Dorsolateral prefrontal cortex (tissue), 122 donors: ENCODE measurements at places on chromosomes 12 and 14.
A peak's percentile ranks its signal among the peaks of the same experiment; 100 is the strongest.

DNA sequence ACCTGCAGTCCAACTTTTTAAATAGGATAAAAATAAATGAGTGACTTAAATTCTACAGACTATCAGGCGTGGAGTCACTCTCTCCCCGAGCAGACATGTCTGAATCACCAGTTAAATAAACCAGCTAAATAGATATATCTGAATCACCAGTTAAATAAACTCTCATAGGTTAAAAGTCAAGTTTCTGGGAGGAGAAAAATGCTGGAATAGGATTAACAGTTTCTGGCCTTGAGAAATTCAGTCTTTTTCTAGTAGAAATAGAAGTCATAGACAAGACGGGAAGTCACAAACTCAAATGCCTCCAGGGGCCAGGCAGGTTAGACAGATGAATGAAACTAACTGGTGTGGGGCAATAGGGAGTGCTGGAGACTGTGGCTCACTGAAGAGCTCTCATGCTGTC, 258.6 kb upstream of the TMEM132C start:
- no peak for DNase-seq

DNA sequence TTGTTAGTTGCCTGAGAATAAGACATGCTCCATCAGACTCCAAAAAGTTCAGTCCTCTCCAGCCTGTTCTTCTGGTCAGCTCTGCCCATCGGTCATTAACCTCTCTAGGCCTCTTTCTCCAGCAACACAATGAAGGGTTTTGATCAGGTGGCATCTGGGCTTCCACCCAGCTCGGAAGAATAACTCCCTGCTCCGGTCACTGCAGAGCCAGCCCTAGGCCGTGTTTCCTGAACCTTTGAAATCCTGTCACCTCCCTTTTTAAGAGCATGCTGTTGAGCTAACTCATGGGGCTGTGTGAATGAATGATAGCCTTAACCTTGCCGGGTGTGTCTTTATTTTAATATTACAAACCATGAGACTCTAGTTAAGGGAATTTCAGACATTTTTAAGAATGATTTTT, 117.1 kb downstream of the GXYLT1 start:
- DNase-seq, result no peak

DNA sequence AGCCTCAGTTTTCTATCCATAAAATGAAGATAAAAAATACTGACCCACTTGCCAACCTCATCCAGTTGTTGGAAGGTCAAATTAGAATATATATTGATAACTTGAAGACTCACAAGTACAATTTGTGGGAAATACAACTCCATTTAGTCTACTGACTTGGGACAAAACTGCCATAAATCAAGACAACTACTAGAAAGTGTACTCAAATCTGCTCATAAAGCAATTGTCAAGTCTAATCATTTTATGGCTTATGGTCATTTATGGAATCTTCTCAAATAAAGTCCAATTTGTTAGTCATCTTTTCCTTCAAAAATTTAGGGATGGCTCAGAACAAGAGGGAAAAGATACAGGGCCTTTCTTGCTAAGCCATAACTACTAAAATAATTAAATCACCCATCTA, 7.0 kb downstream of the BTG1 start:
- DNase-seq, result no peak

- no peak for DNase-seq
Observed at GRCh38 chr14:67666750-67667449, 7.5 kb downstream of the VTI1B start.

- DNase-seq, result no peak
Observed at GRCh38 chr12:62525271-62525670, 58.6 kb downstream of the MON2 start.

DNA sequence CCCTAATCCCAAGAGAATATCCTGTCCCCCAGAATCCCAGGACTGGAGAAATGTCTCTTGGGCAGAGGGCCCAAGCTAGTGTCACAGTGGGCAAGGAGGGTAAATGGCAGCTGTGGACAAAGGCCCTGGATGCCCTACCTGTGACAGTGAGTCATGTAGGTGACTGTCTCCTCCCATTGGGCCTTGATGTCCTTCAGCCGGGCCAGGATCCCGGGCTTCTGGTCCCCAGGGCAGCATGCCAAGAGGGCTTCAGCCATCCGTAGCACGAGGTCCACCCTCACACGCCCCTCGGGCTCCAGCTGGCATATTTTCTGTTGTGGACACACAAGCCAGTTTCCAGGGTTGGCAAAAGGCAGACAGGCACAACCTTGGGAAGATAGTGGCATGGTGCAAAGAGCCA, 48.8 kb downstream of the SYNE3 start:
- no peak for DNase-seq

DNA sequence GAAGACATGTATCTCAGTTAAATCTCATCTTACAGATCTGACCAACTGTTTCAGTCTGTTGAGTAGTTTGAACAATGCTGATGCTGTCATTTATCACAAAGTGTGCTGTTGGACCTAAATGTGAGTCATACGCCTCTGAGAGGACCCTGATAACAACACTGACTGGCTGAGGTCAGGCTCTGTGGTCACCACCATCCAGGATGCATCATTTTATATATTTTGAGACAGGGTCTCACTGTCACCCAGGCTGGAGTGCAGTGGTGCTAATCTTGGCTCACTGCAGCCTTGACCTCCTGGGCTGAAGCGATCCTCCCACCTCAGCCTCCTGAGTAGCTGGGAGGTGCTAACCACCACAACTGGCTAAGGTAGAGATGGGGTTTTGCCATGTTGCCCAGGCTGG, 181.0 kb upstream of the RGS6 start:
- no peak for DNase-seq

- no peak for DNase-seq
Observed at GRCh38 chr14:21902561-21903181, 229.1 kb upstream of the OR4E1 start.

GRCh38 chr12:26668847-26669246, 164.1 kb downstream of the ITPR2 start:
- DNase-seq, result no peak

- DNase-seq, result peak; percentile 50
Observed at GRCh38 chr14:71586131-71586897, 345.9 kb upstream of the RGS6 start.

- no peak for DNase-seq
Observed at GRCh38 chr14:92702441-92702918, 45.9 kb downstream of the LGMN start.
